Stimulated activated naive CD4-positive, alpha-beta T cell treated with Interleukin-2 at 50 U/mL for 16 hours (primary cell): ENCODE measurements at places on chromosomes 2 and 18.

DNA sequence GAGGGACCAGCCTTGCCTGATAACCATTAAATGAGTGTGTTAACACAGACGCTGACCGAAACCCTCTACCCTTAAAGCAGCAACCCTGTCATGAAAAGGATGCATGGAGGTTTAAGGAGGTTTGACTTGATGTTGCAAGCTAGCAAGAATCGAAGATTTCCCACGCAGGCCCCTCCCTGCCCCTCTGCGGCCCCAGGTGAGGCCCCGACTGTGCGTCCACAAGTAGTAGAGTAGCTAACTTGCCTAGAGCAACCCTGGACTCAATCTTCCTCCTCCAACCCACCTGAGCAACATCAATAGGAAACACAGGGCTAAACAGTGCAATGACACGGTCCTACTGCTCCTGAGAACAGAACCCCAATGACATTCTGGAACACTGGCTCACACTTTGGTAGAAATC is 150.1 kb downstream of the COL4A4 start:
- no peak for DNase-seq

DNA sequence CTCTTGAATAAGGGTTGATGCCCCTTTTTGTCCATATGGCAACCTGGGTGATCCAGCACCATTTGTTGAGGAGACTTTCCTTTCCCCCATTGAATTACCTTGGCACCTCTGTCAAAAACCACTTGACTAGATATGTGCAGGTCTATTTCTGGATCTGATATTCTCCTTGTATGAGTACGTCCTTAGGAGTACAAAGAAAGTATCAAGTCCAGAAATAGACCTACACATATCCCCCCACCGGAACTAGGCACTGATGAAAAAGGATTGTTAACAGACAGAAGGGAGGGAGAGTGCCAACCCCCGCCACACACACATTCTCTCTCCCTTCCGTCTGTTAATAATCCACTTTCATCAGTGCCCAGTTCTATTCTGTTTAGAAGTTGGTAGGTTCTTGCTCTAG is 225.0 kb downstream of the TMEM163 start:
- DNase-seq, result no peak

GRCh38 chr18:22186484-22186971 is 17.1 kb downstream of the GATA6 start:
- DNase-seq, result no peak

DNA sequence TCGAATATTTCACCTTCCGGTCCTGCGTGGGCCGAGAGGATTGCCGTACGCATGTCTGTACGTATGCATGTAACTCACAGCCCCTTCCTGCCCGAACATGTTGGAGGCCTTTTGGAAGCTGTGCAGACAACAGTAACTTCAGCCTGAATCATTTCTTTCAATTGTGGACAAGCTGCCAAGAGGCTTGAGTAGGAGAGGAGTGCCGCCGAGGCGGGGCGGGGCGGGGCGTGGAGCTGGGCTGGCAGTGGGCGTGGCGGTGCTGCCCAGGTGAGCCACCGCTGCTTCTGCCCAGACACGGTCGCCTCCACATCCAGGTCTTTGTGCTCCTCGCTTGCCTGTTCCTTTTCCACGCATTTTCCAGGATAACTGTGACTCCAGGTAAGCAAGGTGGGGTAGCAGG is at the start of gene SERPINB5:
Gene SERPINB5, plus strand, starts transcription at position 291 of the 400 bp plus-strand sequence. CDS start 7,471 bp downstream, outside the sequence.
- no peak for DNase-seq

DNA sequence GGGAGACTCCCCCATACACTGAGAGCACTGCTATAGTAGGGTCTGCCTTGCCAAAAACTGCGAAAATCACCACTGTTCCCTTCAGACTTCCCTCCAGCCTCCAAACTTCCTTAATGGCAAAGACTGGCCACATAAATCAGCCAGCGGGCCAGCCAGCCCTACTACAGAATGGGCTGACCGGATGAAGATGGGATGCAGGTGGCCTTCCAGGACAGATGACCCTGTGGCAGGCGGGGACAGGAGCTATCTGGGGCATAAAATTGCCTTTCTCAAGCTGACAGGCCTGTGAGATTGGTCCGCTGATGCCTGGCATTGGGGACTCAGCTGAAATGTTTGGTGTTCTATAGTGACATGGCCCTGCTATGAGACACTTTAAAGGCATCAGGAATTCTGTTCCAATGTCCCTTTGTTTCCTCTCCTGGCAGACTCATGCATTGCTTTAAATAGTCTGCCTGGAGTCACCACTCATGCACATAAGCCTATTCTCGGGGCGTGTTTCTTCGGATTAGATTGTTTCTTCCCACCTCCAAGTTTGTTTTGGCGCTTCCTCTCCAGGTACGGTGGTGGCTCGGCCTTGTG is 135.9 kb downstream of the ALPK2 start:
- DNase-seq, result no peak

DNA sequence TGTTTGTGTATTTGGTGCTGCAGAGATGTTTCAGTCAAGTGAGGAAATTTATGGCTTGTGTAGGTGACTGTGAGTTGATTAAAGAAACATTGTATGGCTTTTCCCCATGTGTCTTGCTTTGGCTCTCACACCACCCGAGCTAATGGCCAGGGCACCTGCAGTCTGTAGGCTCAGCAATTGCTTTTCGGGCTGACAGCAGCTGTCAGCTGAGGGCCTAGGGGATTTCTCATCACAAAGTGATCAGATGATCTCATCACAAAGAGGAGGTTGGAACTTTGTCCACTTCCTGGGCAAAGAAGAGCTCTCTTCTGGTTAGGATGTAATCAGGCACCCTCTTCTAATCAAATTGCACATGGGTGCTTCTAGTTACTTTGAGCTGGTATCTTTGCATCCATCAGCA is 632.2 kb downstream of the SLC4A3 start:
- no peak for DNase-seq

DNA sequence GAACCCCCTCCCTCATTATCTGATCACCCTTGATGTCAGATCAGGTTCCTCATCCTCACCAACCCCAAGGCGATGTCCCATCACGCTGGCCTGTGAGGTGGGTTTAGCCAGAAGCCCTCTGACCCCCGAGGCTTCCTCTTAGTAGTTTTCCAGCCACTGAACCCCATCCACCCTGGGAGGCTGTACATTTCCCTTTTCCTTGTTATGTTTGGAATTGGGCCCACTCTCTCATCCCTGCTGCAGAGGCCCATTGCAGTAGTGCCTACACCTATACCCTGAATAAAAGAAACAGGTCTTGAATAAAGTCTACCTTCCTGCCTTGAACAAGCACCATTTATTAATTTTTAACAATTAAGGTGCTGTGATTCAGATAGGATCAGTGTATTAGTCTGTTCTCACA is 80.1 kb downstream of the NCAPH start:
- DNase-seq, result no peak

- no peak for DNase-seq
Measured at GRCh38 chr18:58886864-58887612, 22.4 kb downstream of the ZNF532 start.

DNA sequence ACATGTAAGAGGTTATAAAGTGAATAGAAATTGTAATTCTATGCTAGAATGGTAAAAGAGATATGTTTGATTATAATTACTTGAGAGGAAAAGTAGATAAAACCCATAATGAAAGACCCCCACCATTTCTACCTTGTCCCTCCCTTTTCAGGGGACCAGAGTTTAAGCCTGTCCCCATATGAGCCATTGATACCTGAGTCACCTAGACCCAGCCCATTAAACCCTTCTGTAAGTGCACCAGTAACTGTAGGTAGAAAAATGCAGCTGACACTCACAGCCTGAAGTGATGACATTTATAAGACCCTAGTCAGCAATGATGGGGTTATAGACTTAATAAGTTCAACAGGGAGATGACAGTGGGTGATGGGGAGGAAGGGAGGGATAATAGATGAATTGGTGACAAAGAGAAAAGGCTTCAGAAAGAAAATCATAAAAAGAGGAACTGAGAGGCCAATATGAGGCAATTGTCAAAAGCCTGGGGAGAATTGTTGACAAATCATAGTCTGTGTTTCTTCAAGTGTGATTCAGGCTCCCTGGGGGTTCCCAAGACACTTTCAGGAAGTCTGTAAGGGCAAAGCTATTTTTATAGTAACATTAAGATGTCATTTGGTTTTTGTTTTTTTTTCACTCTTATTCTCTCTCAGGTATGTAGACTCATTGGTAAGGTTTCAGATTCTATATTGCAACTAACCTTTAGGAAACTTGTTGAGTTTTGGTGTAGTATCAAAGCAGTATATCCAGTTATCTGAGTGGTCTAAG is 544.2 kb downstream of the SATB2 start:
- DNase-seq, result no peak

DNA sequence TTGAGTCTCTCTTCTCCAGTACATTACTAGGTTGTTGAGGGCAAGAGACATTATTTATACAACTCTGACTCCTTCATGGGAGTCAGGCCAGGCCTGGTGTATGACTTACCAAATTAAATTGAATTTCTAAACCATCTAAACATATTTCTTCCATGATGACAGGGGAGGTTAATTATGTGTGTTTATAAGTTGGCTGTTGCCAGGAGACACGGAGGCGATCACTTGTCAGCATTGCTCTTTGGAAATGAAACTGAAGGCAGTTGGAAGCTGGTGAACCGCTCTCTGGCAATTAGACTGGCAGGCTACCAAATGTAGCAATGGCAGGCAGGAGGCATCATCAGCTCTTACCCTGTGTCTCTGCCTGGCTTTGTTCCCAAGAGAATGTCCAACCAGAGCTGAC is 241.4 kb downstream of the KCNS3 start:
- no peak for DNase-seq

GRCh38 chr2:189109921-189110397 is 69.6 kb downstream of the COL5A2 start:
- no peak for DNase-seq

GRCh38 chr2:231708773-231709635 is 679 bp downstream of the PTMA start:
- peak; percentile 52 for DNase-seq

GRCh38 chr2:220432645-220433044 is 805.2 kb downstream of the SLC4A3 start:
- no peak for DNase-seq

GRCh38 chr18:76522122-76522503 is 27.1 kb upstream of the ZNF516 start:
- no peak for DNase-seq

GRCh38 chr2:169082995-169083394 is 13.6 kb downstream of the DHRS9 start:
- no peak for DNase-seq

GRCh38 chr2:36407413-36407812 is 51.8 kb downstream of the CRIM1 start:
- no peak for DNase-seq

GRCh38 chr2:167787021-167787420 is 460.4 kb downstream of the STK39 start:
- no peak for DNase-seq

GRCh38 chr18:63271148-63271547 is 48.4 kb downstream of the BCL2 start:
- no peak for DNase-seq

DNA sequence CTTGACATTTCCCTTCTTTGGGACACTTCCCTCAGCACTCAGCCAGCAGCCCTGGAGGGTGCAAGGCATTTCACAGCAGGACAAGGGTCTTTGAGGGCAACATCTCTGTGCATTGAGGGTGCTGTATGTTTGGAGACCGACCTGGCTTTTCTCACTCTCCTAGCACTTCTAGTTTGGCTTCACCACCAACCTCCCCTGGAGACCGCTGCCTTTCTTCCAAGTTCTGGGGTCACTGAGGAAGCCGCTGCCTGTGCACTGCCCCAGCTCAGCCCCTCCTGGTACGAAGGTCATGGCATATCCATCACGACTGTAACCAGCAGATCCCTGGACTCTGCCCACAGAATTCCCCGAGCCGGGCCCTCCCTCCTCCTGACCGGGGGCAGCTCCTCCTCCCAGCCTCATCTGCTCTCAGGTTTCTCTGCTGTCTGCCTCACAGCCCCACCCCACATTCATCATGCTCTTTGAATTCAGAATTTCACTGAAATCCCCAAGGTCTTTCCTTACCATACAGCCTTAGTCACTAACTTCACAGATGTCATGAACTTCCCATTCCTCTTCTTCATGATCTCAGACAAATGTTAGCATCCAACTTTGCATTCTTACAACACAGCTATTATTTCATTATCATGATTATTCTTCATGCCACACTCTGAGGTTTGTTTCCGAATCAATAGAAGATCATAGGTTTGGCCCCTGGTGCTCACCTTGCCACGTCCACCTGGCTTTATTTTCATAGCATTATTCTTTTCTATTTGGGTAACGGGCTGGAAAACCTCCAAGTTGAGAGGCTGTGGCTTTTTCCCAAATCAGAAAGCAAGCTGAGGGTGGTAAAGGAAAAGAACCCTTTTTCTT is 113.0 kb upstream of the COPS8 start:
- DNase-seq, result no peak

DNA sequence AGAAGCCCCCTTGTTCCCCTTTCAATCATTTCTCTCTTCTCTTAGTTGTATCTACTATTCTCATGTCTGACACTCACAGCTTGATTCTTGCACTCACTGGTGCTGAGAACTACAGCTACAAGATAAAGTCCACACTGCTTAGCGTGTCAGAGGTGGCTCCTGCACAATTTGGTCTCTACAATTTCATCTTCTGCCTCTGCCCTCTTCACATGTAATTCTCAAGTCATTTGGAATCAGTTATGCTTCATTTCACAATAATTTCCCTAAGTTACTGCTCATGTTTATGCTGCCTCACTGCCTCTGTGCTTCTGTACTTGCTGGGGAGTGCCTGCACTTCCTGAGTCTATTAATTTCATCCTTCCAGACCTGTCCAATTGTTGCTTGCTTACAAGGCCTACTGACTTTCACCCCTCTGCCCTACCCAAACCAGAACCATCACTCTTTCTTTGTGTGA is 11.6 kb upstream of the NAB1 start:
- DNase-seq, result no peak

- no peak for DNase-seq
Measured at GRCh38 chr18:904218-905090, at the start of gene ADCYAP1. Gene ADCYAP1, plus strand, starts transcription at chr18:904871. Its CDS starts 516 bp downstream, at chr18:905387.

- no peak for DNase-seq
Measured at GRCh38 chr2:29573612-29574011, 347.8 kb downstream of the ALK start.

- DNase-seq, result no peak
Measured at GRCh38 chr2:163347982-163348856, 387.6 kb downstream of the FIGN start.

GRCh38 chr2:233487748-233488345 is 78.7 kb downstream of the USP40 start:
- no peak for DNase-seq

DNA sequence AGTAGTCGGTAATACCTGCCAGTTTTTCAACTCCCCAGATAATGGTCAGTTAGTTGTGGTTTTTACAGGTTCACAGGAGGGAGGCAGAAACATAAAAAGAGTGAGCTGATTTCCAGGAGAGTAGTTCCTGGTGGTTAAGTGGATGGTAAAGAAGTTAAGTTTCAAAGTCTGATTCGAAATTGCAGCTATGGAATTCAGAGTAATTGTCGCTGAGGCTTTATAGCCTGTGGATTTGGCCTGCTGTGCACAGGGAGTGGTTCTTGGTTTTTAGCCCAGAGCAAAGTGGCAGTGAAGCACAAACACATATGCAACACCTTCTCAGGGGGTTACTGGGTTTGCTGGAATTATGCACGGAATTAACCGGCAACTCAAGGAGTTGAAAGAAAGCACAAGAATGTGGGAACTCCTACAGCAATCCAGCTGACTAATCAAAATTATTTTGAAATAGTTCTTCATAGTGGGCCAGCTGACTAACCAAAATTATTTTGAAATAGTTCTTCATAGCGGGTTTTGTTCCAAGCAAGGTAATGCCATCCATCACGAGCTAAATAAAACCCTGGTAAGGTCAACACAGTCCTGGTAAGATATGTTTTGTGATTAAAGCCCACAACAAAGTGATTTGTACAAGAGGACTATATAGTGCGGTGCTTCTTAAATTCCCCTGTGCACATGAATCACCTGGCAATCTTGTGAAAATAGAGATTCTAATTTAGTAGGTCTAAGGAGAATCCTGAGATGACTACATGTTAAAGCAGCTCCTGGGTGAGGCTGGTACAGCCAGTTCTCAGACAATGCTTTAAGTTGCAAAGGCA is 94.4 kb downstream of the SGPP2 start:
- DNase-seq, result no peak
